Nasal cavity respiratory epithelium epithelial cell of viscerocranial mucosa (primary cell): ENCODE measurements at places on chromosomes 5 and 9. TPM values are rescaled to one million over a fixed set of nuclear protein-coding genes. Genes with fewer than 3 reads are reported as not detected.

The PHF24 gene
- 0.14 and 0.68 TPM in 2 replicates for total RNA-seq

The TRIO gene
- 66.3 and 187 TPM in 2 replicates for total RNA-seq

The RNF183 gene
- total RNA-seq, result 0.50 TPM in 1 of 2 replicates, not detected in the other

The HRCT1 gene
- total RNA-seq, result 0.28 and 0.34 TPM in 2 replicates

The TOR4A gene
- total RNA-seq, result 14.7 and 34.9 TPM in 2 replicates

The ADGRV1 gene
- total RNA-seq, result 1.5 and 3.1 TPM in 2 replicates

The FCN2 gene
- not detected in 2 replicates for total RNA-seq

The PCDHGB1 gene
- total RNA-seq, result 0.34 and 1.6 TPM in 2 replicates

The CRHBP gene
- total RNA-seq, result not detected in 2 replicates

The PPP3R2 gene
- total RNA-seq, result not detected in 2 replicates

The TXNDC8 gene
- total RNA-seq, result not detected in 2 replicates

The GAS1 gene
- 0.34 and 3.8 TPM in 2 replicates for total RNA-seq

The RIMOC1 gene
- 23.2 and 28.4 TPM in 2 replicates for total RNA-seq

The AFF4 gene
- 49.6 and 94.7 TPM in 2 replicates for total RNA-seq

The C9 gene
- total RNA-seq, result not detected in 2 replicates

The ZNF483 gene
- 0.78 and 1.4 TPM in 2 replicates for total RNA-seq

The HNRNPA0 gene
- total RNA-seq, result 16.6 and 16.7 TPM in 2 replicates

The HOMER1 gene
- total RNA-seq, result 35.2 and 42.8 TPM in 2 replicates

The SLU7 gene
- total RNA-seq, result 66.6 and 67.3 TPM in 2 replicates

The BTNL9 gene
- 0.07 TPM in 1 of 2 replicates, not detected in the other for total RNA-seq

The KLHL9 gene
- 33.5 and 47.5 TPM in 2 replicates for total RNA-seq

The NDUFB6 gene
- total RNA-seq, result 14.3 and 14.7 TPM in 2 replicates

The SAXO1 gene
- under 0.01 TPM in 1 of 2 replicates, not detected in the other for total RNA-seq

The TMEM161B gene
- total RNA-seq, result 21.5 and 26.7 TPM in 2 replicates

The GMCL2 gene
- not detected in 2 replicates for total RNA-seq

The SHISAL2B gene
- total RNA-seq, result not detected in 2 replicates

The FREM1 gene
- under 0.01 and 0.14 TPM in 2 replicates for total RNA-seq

The SOWAHA gene
- total RNA-seq, result not detected in 2 replicates
